Daoy (cell line): ENCODE measurements at places on chromosomes 4 and X. TPM values are rescaled to one million over a fixed set of nuclear protein-coding genes. Genes with fewer than 3 reads are reported as not detected.

GRCh38 chr4:119498527-119498926 is 130.1 kb downstream of the PDE5A start:
- DNase-seq, result no peak

- DNase-seq, result no peak
These were observed 513.6 kb upstream of the PITX2 start for GRCh38 chr4:111136438-111136837.

GRCh38 chr4:164856396-164856795 is 20.6 kb upstream of the APELA start:
- DNase-seq, result peak; percentile 17

GRCh38 chrX:70774223-70774622 is 134.3 kb downstream of the TEX11 start:
- no peak for DNase-seq

DNA sequence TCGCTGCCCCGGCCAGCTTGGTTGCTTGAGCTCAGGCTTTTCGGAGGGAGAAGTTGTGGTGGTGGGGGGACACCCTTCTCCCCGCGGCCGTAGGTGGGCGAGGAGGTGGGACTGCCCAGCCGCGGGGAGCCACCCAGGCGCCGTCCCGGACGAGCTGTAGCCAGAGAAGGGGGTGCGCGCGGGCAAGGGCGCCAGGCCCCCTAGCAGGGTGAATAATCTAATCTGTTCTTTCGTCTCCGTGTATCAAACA is 3.1 kb downstream of the MID1IP1 start:
- DNase-seq, result no peak

GRCh38 chr4:2948895-2949781 is 14.1 kb downstream of the NOP14 start:
- no peak for DNase-seq

GRCh38 chr4:82362565-82362964 is 11.2 kb downstream of the HNRNPD start:
- no peak for DNase-seq

DNA sequence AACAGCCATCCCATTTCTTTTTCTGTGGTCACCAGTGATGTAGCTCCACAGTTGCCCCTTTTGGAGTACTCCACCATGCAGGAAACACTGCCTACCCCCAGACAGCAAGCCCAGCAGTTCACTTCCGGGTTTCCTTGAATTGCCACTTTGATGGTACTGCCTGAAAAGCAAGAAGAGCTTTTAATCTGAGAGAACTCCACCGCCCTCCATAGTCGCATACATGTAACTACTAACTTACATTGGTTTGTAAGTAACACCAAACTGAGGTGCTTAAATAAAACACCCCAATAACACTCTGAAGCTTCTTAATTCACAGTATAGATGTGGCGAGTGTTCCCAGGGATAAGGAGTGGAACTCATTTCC is 53.6 kb upstream of the HPSE start:
- no peak for DNase-seq

DNA sequence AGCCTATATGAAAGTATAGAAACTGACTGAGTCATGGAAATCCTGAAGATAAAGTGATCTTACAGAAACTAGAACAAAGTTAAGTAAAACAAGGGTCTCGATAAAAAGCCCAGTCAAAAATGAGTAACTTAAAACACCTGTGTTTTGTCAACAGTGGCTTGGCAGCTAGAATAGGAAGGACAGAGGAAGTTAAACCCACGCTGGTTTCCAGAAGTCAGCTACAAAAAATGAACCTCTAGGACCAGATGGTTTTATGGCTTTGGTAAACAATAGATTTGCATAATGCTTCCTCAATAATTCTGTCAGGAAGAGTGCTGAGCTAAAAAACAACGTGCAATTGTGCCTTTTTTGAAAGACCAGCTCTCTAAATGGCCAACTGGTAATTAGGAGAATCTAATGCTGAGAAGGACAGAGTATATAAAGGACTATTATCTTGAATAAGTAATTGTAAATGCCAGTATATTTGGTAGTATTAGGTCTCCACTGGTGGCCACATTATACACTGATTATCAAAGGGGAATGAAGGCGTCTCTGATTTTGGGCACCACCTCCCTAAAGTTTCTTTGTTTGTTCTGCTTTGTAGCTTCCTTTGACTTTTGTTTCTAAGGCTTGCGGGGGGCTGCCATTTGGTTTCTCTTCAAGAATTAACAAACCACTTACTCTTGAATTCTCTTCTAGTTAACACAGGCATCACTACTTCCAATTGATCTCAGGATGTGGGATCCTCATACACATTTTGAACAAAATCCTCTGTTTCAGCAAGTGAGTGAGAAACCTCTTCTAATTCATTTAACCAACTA is 72.2 kb upstream of the PPP3CA start:
- DNase-seq, result peak; percentile 2

GRCh38 chr4:47711646-47712045 is 126.2 kb downstream of the CORIN start:
- no peak for DNase-seq

DNA sequence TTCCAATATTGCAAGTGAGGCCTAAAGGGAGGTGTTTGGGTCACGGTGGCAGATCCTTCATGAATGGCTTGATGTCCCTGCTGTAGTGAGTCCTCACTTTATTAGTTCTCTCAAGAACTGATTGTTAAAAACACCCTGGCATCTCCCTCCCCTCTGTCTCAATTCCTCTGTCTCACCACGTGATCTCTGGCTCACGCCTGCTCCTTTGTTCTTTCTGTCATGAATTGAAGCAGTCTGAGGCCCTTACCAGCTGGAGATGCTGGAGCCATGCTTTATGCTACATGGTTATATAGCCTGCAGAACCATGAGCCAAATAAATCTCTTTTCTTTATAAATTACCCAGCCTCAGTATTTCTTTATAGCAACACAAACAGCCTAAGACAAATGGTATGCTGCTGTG is 980.7 kb upstream of the GRIA3 start:
- DNase-seq, result no peak

DNA sequence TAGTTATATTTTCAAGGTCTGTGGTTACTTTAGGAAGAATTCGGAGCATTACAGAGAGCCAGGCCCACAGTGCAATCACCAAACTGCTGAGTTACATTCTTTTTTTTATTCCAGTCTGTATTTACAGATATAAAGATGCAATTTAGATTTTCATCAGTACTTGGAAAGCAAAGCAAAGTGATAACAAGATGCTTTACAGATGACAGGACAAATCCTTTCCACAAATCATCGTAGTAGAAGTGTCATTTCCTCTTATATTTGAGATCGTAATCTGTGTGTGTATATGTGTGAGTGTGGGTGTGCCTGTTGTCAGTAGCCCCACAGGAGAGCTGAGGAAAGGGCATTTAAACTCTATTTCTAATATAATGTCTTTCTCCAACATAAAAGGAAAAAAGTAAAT is 1893.7 kb downstream of the STIM2 start:
- DNase-seq, result no peak

TGIF2LX gene
- total RNA-seq, result 0.69 and 0.77 TPM in 2 replicates

ARX gene
- total RNA-seq, result not detected in 2 replicates

NCAPG gene
- 99.9 and 104 TPM in 2 replicates for total RNA-seq

TCEAL9 gene
- total RNA-seq, result 93.6 and 119 TPM in 2 replicates

HMGN5 gene
- total RNA-seq, result 0.74 and 9.1 TPM in 2 replicates

CFAP299 gene
- total RNA-seq, result 2.5 TPM in 1 of 2 replicates, not detected in the other

RAB39B gene
- 0.29 and 0.48 TPM in 2 replicates for total RNA-seq

FGB gene
- total RNA-seq, result not detected in 2 replicates

XPNPEP2 gene
- not detected in 2 replicates for total RNA-seq

PFKFB1 gene
- not detected in 2 replicates for total RNA-seq

GPR119 gene
- not detected in 2 replicates for total RNA-seq

ARMCX4 gene
- 0.54 and 1.0 TPM in 2 replicates for total RNA-seq
